ENCODE measurements at places on chromosomes 2 and 18.
A peak's percentile ranks its signal among the peaks of the same experiment; 100 is the strongest.

GRCh38 chr2:181275643-181276070, 181.5 kb upstream of the ITGA4 start:
- no peak for DNase-seq

- DNase-seq = no peak
Measured at GRCh38 chr2:236576087-236576486, 6.5 kb downstream of the ACKR3 start.

DNA sequence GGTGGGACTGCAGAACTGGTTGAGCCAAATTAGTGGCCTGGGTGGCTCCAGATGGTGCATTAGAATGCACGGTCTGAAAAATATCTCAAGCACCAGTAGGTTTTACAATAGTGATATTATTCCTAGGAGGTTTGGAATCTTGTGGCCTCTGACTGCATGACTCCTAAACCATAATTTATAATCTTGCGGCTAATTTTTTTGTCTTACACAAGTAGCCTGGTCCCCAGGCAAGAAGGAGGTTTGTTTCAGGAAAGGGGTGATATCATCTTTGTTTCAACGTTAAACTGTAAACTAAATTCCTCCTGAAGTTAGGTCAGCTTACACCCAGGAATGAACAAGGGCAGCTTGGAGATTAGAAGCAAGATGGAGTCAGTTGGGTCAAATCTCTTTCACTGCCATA, 98.9 kb upstream of the ARL4C start:
- peak; percentile 89 for DNase-seq

DNA sequence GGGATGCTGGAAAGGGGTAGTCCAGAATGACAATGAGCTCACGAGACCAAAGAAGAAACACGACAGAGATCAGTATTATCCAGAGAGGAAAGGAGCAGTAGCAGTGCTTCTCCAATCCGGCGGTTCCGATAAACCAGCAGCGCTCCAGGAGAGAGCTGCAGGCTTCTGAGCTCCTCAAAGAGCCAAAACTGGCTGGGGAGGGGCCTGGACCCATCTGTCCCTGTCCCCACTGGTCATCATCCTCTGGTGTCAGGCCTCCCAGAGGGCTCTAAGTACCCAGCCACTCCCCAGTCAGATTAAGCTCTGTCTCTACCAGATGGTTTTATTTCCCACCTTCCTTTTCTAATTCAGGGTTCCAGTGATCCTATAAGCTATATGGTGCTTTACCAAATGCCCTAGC, 23.2 kb downstream of the DNAJC27 start:
- DNase-seq = no peak

- DNase-seq = peak; percentile 31
Measured at GRCh38 chr2:189517847-189518535, 62.6 kb downstream of the SLC40A1 start.

- DNase-seq = peak; percentile 29
Measured at GRCh38 chr2:42298132-42298531, 62.9 kb downstream of the COX7A2L start.

- DNase-seq = no peak
Measured at GRCh38 chr2:230665263-230665691, 47.4 kb upstream of the CAB39 start.

Data from EH (cell line).